GM06990 (cell line): ENCODE measurements at places on chromosomes 4 and X.

DNA sequence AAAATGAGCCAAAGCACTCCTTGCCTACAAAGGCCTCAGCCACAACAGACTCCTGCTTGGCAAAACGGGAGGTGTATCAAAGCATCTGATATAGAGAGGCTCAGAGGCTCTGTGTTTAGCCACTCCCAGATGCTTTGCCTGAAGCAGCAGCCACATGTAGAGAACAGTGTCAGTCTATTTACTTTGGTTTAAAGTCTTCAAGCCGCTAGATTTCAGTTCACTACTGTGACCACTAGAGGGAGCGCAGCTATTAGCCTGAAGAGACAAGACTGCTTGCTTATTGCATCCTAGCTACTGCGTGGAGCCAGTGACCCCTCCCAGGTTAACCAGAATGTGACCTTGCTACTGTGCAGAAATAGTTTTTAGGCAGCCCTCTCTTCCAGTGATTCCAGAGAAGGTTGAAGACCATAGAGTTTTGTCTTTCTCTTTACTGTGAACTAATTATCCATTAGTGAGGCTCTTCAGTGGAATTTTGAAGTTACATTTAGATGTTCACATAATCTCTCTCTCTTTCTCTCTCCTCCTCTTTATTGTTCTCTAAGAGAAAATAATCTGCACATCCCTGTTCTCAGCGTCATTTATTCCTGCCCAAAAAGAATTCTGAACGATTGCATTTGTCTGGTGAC lies 39.3 kb downstream of the BMP3 start:
- peak; percentile 74 for DNase-seq

- no peak for DNase-seq
These were observed 198.9 kb downstream of the ASMT start for GRCh38 chrX:1813809-1814208.

GRCh38 chr4:160142579-160142978 lies 1039.7 kb downstream of the RAPGEF2 start:
- peak; percentile 1 for DNase-seq

- no peak for DNase-seq
These were observed 311.7 kb upstream of the HTR2C start for GRCh38 chrX:114272096-114272686.

GRCh38 chr4:81472281-81473182 lies 825 bp upstream of the RASGEF1B start:
- no peak for DNase-seq

DNA sequence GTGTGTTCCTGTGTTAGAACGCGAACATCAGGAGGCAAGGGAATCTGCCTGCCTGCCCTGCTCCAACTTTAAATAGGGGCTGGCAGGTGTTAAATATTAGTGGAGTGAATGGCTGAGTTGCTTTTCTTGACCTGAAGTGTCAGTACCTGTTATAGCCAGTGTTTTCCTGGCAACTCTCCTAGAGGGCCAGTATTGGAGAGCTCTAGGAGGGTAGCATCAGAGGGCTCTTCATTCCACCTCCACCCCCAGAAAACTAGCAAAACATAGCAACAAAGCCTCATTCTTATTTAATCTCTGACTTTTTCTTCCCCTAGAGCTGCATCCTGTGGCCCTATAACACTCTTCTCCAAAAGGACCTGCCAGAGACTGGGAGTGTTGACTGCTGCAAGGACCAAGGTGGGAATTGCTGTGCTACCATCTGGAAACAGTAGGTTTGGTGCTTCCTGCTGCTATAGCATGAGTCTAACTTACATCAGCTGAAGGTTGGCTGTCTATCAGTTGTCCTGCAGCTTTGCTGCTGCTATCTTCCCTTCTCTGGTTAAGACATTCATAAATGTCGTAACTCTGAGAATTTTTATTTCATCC lies 33.5 kb downstream of the SGMS2 start:
- DNase-seq, result no peak

DNA sequence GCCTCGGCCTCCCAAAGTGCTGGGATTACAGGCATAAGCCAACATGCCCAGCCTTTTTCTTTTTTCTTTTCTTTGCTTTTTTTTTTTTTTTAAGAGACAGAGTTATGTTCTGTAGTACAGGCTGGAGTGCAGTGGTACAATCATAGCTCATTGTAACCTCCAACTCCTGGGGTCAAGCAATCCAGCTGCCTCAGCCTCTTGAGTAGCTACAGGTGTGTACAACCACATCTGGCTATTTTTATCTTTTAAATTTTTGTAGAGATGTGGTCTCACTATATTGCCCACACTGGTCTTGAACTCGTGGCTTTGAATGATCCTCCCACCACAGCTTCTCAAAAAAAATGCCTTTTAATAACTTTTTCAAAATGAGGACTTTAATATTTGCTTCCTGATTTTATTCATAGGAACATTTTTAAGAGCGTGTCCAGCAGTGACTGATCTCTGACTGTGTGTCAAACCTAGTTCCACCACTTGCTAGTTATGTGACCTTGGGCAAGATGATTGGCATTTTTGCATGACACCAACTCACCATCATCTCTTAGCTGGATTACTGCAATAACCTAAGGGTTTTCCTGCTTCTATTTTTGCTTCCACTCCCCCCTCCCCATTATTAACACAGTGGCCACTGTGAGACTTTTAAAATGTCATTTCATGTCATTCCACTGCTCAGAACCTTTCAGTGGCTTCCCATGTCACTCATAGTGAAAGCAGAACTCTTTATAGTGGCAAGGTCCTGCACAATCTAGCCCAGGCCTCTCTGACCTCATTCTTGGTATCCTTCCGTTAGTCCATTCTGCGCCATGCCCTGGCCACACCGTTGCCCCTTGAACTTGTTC lies 4.5 kb upstream of the TNIP3 start:
- DNase-seq, result peak; percentile 49

DNA sequence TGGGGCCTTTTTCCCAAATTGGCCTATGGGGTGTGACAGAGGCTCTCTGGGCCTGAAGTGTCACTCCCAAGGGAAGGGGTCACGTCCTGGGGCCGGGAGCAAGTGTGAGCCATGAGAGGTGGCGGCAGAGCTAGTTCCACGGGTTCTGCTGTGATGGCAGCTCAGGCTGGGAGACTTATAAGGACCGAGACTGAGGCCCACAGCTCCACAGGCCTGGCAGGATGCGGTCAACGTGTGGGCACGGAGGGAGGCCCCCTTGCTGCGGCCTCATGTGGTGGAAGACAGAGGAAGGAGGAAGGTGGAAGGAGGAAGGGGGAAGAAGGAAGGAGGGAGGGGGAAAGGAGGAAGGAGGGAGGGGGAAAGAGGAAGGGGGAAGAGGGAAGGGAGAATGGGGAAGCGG lies 7.2 kb upstream of the CPLX1 start:
- DNase-seq, result no peak

DNA sequence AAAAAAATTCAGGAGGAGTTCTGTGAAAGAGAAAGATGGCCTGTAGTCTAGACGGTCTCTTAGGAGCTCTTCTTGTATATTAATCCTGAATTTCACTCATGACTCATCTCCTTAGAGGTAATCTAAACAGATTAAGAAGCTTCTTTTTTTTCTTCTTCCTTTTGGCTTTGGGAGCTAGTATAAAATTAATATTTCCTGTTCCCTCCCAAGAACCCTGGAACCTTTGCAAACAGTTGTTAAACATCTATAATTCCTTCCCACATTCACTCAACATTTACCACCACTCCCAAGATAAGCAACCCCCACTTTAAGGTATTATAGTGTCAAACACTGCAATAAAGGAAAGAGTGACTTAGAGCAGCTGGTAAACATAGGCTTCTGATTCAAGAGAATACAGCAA lies 146.4 kb upstream of the EDNRA start:
- no peak for DNase-seq

- DNase-seq, result no peak
These were observed 78.0 kb downstream of the EIF4E start for GRCh38 chr4:98850937-98851336.

DNA sequence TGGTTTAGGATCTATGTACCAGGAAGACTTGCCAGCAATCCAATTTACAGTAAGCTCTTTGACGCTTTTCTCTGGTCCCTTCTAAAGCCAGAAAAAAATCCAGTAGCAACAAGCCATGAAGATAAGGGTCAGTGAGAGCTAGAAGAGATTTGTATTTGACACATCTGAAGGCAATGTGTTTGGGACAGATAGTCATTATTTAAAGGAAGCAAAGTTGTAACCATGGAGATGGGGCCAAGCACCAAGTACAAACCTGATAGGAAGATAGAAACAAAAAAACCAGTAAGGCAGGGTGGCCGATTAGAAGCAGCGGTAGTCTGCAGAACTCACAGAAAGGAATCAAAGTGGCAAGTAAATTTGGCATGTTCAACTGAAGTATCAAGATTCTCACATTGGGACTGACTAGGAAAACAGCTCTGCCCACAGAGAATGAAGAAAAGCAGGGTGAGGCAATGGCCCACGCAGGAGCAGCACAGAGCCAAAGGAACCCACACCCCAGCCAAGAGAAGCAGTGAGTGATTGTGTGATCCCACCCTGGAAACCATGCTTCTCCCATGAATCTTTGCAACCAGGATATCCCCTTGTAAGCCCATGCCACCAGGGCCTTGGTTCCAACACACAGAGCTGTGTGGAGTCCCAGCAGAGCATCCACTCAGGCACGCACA lies 12.9 kb upstream of the C4orf54 start:
- no peak for DNase-seq

GRCh38 chrX:131213400-131213799 lies 75.7 kb downstream of the IGSF1 start:
- no peak for DNase-seq

GRCh38 chr4:66639361-66639760 lies 905.9 kb downstream of the CENPC start:
- DNase-seq, result no peak

- DNase-seq, result peak; percentile 41
These were observed 10.0 kb upstream of the ELF4 start for GRCh38 chrX:130120321-130120731.

DNA sequence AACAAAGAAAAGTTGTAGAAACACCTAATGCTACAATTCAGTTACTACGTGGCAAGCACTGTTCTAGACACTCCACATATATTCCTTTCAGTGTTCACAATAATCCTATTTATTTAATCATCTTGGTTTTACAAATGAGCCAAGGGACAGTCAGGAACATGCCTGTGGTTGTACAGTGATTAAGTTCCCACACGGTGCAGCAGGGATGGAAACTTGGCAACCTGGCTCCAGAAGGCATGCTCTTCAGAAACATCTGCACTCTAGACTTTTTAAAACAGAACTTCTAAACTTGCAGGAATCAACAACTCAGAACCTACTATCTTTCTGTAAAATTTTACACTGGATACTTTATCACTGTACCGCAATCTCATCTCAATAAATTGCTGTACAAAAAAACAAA lies 32.1 kb downstream of the TAPT1 start:
- DNase-seq, result no peak

DNA sequence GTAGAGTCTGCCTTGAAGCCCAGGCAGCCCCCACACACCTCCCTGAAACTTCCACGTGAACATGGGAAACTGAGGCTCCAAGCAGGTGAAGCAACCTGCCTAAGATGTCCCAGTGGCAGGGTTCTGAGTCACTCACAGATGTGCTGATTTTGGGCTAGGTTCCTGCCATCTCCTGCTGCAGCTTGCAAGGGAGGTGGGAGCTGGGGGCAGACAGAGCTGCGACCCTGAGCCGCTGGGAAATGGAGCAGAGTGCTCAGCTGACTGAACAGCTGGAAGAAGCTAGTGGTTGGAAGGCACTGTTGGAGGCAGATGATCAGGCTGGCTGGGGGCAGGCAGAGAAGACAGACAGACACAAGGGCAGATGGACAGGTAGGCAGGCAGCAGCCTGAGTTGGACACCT lies 3.6 kb upstream of the FATE1 start:
- no peak for DNase-seq

DNA sequence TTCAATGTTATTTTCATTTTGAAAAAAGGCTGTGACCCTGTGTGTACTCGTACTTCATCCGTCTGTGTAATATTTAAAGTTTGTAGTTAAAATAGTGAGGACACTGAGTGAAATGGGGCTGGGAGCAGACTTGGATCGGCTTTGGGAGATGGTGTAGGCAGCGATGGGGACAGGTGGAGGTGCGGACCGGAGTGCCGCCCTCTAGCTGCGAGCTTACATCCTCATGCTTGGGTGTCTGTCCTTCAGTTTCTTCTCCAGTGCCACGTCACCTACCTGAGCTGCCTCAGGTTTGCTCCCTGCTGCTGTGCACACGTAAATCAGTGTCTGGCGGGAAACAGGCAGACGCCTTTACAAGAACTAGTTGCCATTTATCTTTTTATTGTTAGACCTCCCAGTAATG lies 146.1 kb downstream of the GPR143 start:
- no peak for DNase-seq

- DNase-seq, result no peak
These were observed 1810.0 kb upstream of the PCDH10 start for GRCh38 chr4:131339137-131339536.

DNA sequence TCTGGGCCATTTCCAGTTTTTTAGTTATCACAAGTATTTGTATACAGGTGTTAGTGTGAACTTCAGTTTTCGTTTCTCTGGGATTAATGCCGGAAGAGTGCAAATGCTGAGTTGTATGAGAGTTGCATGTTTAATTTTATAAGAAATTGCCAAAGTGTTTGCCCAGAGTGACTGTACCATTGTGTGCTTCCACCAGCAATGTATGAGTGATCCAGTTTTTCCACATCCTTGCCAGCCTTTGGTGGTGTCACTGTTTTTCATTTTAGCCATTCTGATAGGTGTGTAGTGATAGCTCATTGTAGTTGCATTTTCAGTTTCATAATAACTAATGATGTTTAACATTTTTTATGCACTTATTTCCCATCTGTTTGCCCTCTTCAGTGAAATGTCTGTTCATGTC lies 18.4 kb downstream of the PLS3 start:
- no peak for DNase-seq

DNA sequence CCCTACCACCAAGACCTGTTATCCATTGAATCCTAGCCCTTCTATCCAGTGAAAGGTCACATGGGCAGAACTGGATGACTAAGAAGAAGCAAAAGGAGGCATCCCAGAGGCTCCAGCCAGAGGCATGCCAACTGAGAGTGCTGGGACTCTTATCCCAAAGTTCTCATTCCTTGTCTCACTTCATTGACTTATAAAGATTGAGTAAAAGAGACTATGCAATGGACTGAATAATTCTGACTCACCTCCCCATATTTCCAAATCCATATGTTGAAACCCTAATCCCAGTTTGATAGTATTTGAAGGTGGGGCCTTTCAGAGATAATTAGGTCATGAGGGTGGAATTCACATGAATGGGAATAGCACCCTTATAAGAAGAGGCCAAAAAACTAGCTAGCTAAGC lies 131.4 kb downstream of the COL25A1 start:
- no peak for DNase-seq

DNA sequence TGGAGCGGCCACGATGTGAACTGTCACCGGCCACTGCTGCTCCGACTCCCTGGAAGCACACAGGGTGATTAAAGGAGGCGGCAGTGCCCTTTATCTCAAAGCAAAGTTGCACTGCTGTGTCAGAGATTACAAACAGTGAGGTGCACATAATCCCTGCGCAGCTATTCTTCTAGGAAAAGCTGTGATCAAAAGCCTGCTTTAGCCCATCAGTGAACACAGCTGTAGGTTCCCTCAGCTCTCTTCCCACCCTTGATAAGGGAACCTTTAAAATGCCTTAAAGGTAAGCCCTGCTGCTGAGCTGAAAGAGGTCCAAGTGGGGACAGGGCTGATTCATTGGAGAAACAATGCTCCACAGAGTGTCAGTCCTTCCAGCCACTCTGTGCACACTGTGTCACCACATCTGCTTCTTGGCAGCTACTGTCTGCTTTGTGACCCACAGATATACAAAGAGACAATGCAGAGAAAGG lies 127.6 kb downstream of the EIF4E start:
- no peak for DNase-seq
